Natural killer cell (primary cell): ENCODE measurements at places on chromosomes 1 and 21.

DNA sequence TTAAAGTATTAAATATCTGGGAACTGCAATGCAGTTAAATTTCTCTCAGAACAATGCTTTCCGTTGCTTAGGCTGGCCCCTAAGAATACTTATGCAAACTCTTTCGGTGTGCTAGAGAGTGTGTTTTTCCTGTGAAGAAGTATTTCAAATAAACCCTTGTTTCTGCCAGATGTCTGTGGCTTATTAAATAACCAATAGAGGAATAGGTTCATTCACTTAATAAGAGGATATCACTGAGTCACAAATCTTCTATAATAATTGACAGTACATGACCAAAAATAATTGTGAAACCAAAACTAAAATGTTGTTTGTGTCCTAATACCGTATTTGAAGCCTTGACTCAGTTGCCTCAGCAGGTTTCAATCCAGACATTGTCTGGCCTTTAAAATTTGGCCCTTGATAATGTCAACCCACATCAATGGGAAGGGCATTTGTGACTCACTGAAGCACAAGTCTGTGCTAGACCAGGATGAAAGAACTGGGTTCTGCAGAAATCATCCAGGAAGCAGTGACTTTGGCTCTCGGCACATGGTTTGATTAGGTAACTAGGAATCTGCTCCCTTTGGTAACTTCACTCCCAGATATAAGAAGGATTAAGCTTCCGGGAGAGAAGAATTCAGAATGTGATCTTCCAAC, 104.2 kb upstream of the BARHL2 start:
- no peak for DNase-seq

DNA sequence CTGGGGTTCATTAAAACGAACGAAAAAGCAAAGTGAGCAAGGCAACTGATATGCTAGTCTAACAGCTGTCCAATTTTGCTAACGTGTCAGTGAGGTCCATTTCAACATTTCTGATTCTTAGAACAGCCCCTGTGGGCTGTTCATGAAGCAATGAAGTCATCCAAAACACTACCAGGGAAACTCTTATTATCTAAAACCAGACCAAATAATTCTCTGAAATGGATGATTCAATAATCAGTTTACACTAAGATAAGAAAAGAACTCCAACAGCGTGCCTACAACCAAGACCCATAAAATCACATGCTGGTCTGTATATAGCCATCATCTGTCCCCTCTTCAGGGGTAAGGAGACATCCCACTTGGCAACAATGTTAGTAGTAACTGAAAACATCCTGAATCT, 122.7 kb downstream of the TGFBR3 start:
- no peak for DNase-seq

- no peak for DNase-seq
Measured at GRCh38 chr1:239545466-239545865, 159.1 kb downstream of the CHRM3 start.

GRCh38 chr1:205062895-205063294, 19.9 kb downstream of the CNTN2 start:
- no peak for DNase-seq

- DNase-seq = no peak
Measured at GRCh38 chr21:18384771-18385170, 18.8 kb downstream of the TMPRSS15 start.
